Renal cortex interstitium (tissue), 15 donors: ENCODE measurements at places on chromosomes 4 and X. TPM values are rescaled to one million over a fixed set of nuclear protein-coding genes. Genes with fewer than 3 reads are reported as not detected.

SCML2 gene
- 11.2 TPM for polyA plus RNA-seq

PLXNA3 gene
- polyA plus RNA-seq = 57.0 TPM

- no peak for DNase-seq
These were observed 584.3 kb upstream of the SMIM31 start for GRCh38 chr4:164169591-164169990.

DNA sequence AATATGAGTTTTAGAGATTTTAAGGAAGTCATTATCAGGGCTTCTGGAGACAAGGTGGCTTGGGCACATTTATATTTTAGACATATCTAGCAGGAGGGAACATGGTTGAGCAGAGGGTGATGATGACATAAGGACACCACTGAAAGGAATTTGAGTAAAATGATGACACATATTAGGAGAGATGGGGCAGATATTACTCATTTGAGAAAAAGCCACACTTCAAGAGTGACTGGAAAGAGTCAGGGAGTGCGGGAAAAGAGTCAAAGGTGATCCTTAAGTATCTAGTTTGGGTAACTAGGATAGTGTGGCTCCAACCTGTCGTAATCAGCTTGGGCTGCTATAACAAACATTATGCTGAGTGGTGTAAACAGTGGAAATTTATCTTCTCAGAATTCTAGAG lies 377.7 kb downstream of the PACRGL start:
- DNase-seq = no peak

DNA sequence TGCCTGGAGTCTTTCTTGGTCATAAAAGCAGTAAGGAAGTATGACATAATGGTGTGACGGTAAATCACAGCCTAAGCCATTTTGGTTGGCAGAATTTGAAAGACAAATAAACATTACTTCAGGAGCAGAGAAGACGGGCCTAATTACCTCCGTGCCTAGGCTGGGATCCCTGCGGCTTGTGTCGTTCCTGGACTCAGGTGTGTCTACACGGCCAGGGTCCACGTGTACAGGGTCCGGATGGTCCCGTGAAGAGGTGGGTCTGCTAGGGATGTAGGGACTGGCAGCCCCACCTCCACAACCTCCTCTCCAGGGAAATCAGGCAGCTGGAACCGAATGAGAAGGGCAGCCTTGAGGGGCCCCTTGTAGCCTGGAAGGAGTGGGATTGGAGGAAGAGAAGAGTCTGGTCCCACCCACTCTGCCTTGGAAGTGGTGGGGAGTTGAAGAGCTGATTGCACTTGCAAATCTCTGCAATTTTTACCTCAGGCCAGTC lies 55.4 kb upstream of the PLAC1 start:
- DNase-seq = no peak

- DNase-seq = no peak
These were observed 571.1 kb downstream of the PCDH7 start for GRCh38 chr4:31291238-31291637.

DNA sequence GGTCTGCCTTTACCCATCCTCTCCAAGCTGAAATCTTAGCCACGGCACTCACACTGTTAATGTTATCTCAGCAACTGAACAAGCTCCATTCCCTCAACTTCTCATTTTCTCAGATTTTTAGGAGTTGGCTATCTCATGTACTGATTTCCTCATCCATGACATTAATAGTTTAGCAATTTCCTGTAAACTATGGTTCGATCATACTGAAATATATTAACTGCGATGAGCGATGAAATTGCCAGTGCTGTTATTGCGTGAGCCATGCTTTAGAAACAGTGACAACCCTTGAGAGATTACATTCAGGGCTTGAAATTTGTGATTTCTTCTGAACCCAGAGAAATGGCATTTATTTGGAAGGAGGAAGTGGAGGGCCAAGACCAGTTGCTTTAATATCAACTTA lies 223.7 kb downstream of the GPAT3 start:
- DNase-seq = no peak
